Central memory CD8-positive, alpha-beta T cell (primary cell): ENCODE measurements at places on chromosomes 5 and 9.

DNA sequence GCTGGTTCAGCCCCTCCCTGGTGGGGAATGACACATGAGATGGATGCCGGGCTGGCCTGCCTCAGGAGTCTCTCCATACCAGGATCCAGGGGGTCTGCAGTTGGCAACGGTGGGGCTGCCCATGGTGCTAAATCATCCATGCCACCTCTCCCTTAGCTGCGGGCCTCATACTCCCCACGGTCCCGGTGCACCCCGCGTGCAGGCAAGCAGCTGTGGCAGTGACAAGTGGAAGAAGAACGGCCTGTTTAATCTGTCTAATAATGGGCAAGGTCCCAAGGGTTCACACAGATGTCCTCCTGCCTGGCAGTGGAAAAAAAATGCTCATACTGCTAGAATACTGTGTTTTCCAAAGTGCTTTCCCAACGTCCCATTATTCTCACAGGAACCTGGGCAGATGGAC, 196.9 kb upstream of the PANK3 start:
- no peak for DNase-seq

- DNase-seq, result no peak
Observed at GRCh38 chr5:150448334-150448733, 1.2 kb downstream of the RPS14 start.

- DNase-seq, result no peak
Observed at GRCh38 chr5:168773226-168773625, 194.1 kb upstream of the PANK3 start.

DNA sequence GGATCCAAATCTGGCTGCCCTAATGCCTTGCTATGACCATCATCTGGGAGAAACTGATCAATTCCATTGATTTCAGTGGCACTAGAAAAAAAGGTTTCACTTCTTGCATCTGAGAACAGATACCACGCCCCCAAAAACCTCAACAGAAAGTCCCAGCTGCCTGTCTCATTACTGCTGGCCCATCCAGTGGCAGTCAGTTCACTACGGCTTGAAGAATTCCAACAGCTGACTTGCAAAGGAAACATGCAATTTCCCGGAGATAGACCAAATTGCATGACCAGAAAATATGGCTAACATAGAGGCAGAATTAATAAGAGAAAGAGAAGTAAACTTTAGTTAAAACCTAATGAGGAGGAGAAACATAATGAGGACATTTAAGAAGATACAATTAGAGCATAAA, 48.6 kb downstream of the UGCG start:
- no peak for DNase-seq
